ENCODE measurements at places on chromosomes 7 and 10. TPM values are rescaled to one million over a fixed set of nuclear protein-coding genes. Genes with fewer than 3 reads are reported as not detected.

DNA sequence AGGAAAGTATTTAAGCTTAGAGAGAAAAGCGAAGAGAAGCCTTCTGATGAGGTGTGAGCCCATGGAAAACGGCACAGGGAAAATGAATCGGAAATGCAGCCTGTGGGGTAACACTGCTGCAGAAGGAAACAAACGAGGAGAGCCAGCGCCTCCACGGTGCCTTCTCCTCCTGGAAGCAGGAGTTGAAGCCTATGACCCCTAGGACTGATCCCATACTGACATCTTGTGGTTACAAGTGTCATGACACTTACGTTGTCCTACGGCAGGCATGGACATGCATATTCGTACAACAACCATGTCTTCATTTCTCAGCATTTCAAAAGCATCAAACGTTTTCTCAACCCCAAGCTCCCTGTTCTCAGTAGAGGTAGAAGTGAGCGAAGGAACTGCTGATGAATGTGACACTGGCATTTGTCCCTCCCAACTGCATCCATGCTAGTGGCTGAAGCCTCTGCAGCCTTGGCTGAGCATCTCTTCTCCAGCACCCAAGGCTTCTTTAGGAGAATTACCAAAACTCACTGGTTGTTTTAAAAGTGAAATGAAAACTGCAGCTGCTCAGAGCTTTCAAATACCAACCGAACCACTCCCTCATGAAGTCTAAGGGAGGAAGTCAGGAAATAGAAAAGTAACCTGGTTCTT is 160.2 kb downstream of the JAZF1 start:
- no peaks in the 10 kb centered on the region for H3K27me3 ChIP-seq
- no peak overlapping the region for H3K4me3 ChIP-seq
- DNase-seq = peak; percentile 77

The GPR26 gene
- total RNA-seq = not detected

- no peaks in the 10 kb centered on the region for H3K4me1 ChIP-seq
- DNase-seq = no peak
Observed at GRCh38 chr7:157753713-157754415, 417.1 kb downstream of the DNAJB6 start.

GRCh38 chr7:18495412-18496340 is at the start of gene HDAC9:
HDAC9 (plus strand) TSS chr7:18495749; CDS start chr7:18496303, 554 bp downstream.
- peak; percentile 48 for DNase-seq
- H3K36me3 ChIP-seq = no peaks in the 10 kb centered on the region
- peak within 1 kb of the TSS; percentile 29 for H3K4me3 ChIP-seq
- no peak within 1 kb of the TSS for H3K27ac ChIP-seq
- H3K27me3 ChIP-seq = no peaks in the 10 kb centered on the region

- DNase-seq = peak; percentile 17
- no peaks in the 10 kb centered on the region for H3K4me1 ChIP-seq
- no peaks in the 10 kb centered on the region for H3K27me3 ChIP-seq
- no peak overlapping the region for H3K4me3 ChIP-seq
Observed at GRCh38 chr7:15424468-15424867, 137.3 kb downstream of the AGMO start.

The EPHA1 gene
- total RNA-seq = not detected

GRCh38 chr10:409408-410040 is 274.3 kb downstream of the ZMYND11 start:
- H3K4me3 ChIP-seq = no peak overlapping the region
- H3K36me3 ChIP-seq = peaks cover 41% of the 10 kb centered on the region
- H3K4me1 ChIP-seq = peaks cover 7% of the 10 kb centered on the region
- H3K27ac ChIP-seq = no peak overlapping the region
- DNase-seq = no peak

DNA sequence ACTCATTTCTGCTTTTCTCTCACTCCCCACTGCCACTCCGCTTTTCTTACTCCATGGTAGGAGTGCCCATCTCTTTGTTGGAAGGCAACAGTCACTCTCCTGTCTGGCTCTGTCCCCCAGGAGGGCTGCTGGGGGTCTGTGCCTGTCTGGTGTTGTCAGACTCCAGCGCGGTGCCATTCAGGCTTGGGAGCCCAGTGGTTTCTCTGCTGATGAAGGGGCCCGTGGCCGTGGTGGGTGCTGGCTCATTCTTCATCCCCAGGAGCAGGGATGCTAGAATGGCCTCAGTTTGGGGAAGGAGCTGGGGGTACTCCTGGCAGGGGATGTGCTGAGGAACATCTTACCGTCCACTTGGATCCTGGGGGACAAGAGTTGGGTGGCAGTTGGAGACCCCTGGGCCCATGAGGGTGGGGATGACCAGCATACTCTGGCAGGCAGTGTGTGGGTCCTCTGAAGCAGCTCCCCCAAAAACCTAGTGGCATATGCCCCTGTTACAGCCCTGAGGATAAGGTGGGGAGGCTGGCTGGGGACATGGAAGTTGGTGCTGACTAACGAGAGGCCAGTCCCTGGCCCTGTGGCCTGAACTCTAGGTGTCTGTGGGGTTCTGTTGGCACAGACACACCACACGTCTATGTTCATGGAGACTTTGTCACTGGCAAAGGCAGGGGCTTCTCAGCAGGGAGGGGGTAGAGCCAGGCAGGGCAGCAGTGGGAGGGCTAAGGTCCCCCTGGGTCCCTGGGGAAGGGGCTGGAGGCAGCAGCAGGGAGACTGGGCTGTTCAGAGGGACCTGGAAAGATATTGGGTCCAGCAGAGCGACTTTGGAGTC is 102.8 kb upstream of the RET start:
- DNase-seq = no peak
- no peak overlapping the region for H3K27ac ChIP-seq
- H3K4me3 ChIP-seq = no peak overlapping the region
- H3K27me3 ChIP-seq = peaks cover 4% of the 10 kb centered on the region

The LIPJ gene
- not detected for total RNA-seq

The RASA4 gene
- 3.3 TPM for total RNA-seq

- H3K27me3 ChIP-seq = no peaks in the 10 kb centered on the region
- peak; percentile 52 for DNase-seq
- no peak overlapping the region for H3K27ac ChIP-seq
- H3K4me3 ChIP-seq = no peak overlapping the region
- H3K36me3 ChIP-seq = no peaks in the 10 kb centered on the region
Observed at GRCh38 chr10:13834581-13835286, 248.0 kb downstream of the PRPF18 start.

The TYW1 gene
- total RNA-seq = 23.7 TPM

- H3K4me3 ChIP-seq = no peak overlapping the region
- no peaks in the 10 kb centered on the region for H3K36me3 ChIP-seq
- no peak overlapping the region for H3K27ac ChIP-seq
- no peaks in the 10 kb centered on the region for H3K27me3 ChIP-seq
Observed at GRCh38 chr10:31999070-31999660, 57.1 kb downstream of the KIF5B start.

GRCh38 chr10:93352638-93353383 is 129.3 kb downstream of the MYOF start:
- H3K4me3 ChIP-seq = no peak overlapping the region
- 0 out of 2 replicates have a peak, but pooled peaks cover 1% of the 10 kb centered on the region for H3K4me1 ChIP-seq
- no peak overlapping the region for H3K27ac ChIP-seq
- DNase-seq = peak; percentile 52
- H3K36me3 ChIP-seq = peaks cover 62% of the 10 kb centered on the region

- H3K4me3 ChIP-seq = no peak overlapping the region
- no peak for DNase-seq
Observed at GRCh38 chr7:141709318-141709717, 1.2 kb downstream of the WEE2 start.

DNA sequence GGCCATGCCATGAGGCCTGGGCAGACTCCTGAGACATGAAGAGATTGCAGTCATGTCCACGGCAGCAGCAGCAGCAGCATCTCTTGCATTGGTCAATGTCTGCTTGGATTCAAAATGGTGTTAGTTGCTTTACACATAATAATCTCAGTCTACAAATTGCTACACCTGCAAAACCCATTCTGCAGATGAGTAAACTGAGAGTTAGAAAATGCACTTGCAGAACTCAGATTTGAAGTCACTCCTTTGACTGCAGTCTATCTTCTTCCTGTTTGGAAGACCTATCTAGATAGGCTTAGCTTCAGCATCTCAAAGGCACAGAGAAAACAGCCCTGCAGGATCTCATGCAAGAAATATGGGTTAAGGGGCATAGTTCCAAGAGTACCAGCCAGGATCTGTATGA is 350.3 kb downstream of the TNS3 start:
- no peak overlapping the region for H3K27ac ChIP-seq
- DNase-seq = no peak
- H3K36me3 ChIP-seq = no peaks in the 10 kb centered on the region
- no peak overlapping the region for H3K4me3 ChIP-seq
- H3K27me3 ChIP-seq = peaks cover 20% of the 10 kb centered on the region

- no peaks in the 10 kb centered on the region for H3K36me3 ChIP-seq
- H3K4me3 ChIP-seq = peak overlapping the region; percentile 85
- no peak for DNase-seq
- no peak overlapping the region for H3K27ac ChIP-seq
Observed at GRCh38 chr10:73414230-73414945, 530 bp upstream of the ANXA7 start.

Measured in IMR-90 (cell line).